ENCODE measurements at places on chromosomes 4 and X. TPM values are rescaled to one million over a fixed set of nuclear protein-coding genes. Genes with fewer than 3 reads are reported as not detected.

The PRMT9 gene
- 8.8 TPM for total RNA-seq

DNA sequence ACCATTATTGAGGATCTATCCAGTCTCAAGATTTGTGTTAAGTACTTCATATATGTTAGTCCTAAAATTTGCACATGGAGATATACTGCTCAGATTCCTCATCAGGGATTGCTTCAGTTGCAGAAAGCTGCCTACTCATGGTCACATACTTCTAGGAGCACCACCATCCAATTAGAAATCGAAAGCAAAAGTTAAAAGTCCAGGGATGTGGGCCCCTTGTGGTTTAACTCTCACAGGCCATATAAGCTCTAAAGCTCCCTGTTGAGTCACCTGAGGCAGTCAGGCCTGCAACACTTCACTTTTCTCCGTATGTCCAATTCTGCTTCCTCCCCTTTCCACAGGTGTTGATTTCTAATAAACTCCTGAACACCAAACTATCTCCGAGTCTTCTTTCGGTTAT, 84.2 kb downstream of the CNOT6L start:
- H3K4me1 ChIP-seq = peaks cover 60% of the 10 kb centered on the region
- DNase-seq = peak; percentile 67
- peak overlapping the region; percentile 84 for H3K27ac ChIP-seq
- H3K4me3 ChIP-seq = peak overlapping the region; percentile 67

DNA sequence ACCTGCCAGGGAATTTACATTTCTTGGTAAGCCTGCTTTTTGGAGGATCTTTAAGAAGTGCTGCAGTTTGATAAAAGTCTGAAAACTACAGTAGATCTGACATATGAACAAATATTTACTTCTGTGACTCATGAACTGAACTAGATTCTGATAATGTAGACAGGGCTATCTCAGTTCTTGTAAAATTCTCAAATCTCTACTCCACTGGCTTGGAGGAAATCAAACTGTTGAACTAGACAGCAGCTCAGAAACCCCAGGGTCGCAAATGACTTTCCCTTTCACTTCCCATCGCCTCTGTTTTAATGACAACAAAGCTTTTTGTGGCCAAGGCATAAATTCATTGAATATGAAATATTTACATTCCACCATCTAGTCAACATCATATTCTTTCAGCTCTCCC, 15.4 kb upstream of the OCIAD1 start:
- H3K27me3 ChIP-seq = peaks cover 6% of the 10 kb centered on the region
- H3K27ac ChIP-seq = no peak overlapping the region
- no peaks in the 10 kb centered on the region for H3K36me3 ChIP-seq
- H3K4me3 ChIP-seq = no peak overlapping the region
- H3K4me1 ChIP-seq = peaks cover 7% of the 10 kb centered on the region

DNA sequence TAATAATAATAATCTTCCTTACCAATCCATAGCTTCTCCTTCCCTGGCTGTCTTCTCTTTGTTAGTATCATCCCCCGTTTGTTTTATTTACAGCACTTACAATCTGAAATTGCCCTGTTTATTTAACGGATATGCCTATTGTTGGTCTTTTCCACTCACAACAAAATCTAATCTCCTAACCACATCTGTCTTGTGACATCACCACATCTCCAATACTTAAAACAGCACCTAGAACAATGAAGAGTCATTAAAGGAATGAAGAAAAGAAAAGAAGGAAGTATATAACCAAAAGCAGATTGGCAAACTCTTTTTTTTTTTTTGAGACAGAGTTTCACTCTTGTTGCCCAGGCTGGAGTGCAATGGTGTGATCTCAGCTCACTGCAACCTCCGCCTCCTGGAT, 38.7 kb upstream of the JADE1 start:
- no peak for DNase-seq
- no peaks in the 10 kb centered on the region for H3K36me3 ChIP-seq
- H3K4me3 ChIP-seq = no peak overlapping the region
- no peaks in the 10 kb centered on the region for H3K27me3 ChIP-seq

DNA sequence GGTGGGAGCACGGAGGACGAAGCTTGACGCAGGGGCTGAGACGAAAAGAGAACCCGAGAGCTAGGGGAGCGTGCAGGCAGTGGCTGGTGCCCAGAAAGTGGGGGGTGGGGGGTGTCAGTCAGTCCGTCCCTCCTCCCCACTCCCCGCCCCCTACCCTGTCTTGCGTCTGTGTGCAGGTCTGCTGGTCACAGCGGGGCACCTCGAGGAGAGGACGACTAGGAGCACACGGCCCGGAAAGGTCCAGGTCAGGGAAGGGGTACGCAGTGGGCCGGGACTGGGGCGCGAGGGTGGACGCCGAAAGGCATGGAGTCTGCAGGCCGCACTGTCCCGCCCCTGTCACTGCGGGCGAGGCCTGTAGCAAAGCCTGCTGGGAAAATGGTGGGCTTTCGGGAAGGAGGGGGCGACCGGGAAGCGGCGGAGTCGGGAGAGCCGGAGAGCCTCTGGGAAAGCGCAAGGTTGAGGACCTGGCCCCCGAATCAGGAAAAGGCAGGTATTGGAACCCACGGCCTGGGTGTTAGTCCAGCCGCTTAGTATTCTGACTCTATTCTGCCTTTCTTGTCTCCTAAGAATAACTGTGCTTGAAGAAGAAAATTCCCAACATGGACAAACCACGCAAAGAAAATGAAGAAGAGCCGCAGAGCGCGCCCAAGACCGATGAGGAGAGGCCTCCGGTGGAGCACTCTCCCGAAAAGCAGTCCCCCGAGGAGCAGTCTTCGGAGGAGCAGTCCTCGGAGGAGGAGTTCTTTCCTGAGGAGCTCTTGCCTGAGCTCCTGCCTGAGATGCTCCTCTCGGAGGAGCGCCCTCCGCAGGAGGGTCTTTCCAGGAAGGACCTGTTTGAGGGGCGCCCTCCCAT, 769 bp downstream of the TCEAL1 start:
- no peaks in the 10 kb centered on the region for H3K27me3 ChIP-seq
- peak overlapping the region; percentile 89 for H3K27ac ChIP-seq
- peaks cover 18% of the 10 kb centered on the region for H3K4me1 ChIP-seq
- peaks cover 1% of the 10 kb centered on the region for H3K36me3 ChIP-seq
- H3K4me3 ChIP-seq = peak overlapping the region; percentile 88

GRCh38 chr4:95105112-95105511, 347.4 kb downstream of the BMPR1B start:
- no peaks in the 10 kb centered on the region for H3K27me3 ChIP-seq
- no peak overlapping the region for H3K27ac ChIP-seq
- no peaks in the 10 kb centered on the region for H3K4me1 ChIP-seq
- no peak overlapping the region for H3K4me3 ChIP-seq

- no peak overlapping the region for H3K27ac ChIP-seq
- no peaks in the 10 kb centered on the region for H3K36me3 ChIP-seq
Observed at GRCh38 chrX:31580726-31581125, 508.9 kb upstream of the FTHL17 start.

- no peak for DNase-seq
- no peak overlapping the region for H3K27ac ChIP-seq
- H3K27me3 ChIP-seq = no peaks in the 10 kb centered on the region
- no peak overlapping the region for H3K4me3 ChIP-seq
- no peaks in the 10 kb centered on the region for H3K4me1 ChIP-seq
Observed at GRCh38 chrX:29490606-29491005, 724.8 kb upstream of the MAGEB2 start.

The GAGE12H gene
- total RNA-seq = not detected

DNA sequence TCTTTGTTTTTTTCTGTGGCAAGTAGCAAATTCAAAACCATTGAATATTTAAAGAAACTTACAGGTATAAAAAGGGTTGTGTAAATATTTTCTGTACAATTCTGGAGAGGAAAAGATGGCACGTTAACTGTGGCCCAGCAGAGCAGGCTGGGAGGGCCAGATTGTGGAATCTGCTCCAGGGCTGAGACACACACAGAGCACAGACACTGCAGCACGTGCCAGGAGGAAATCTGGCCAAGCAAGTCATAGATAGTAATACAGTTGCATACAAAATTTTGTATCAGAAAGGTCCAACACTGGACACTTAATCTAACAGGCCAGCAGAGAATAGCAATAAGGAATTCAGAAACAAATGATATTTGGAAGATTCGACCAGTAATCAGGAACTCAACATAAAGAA, 763.7 kb downstream of the PDHA2 start:
- no peak overlapping the region for H3K4me3 ChIP-seq
- DNase-seq = no peak
- no peaks in the 10 kb centered on the region for H3K4me1 ChIP-seq
- H3K27ac ChIP-seq = no peak overlapping the region

GRCh38 chr4:24519649-24520048, 64.7 kb downstream of the DHX15 start:
- DNase-seq = no peak
- peaks cover 61% of the 10 kb centered on the region for H3K36me3 ChIP-seq
- no peaks in the 10 kb centered on the region for H3K27me3 ChIP-seq
- no peak overlapping the region for H3K4me3 ChIP-seq
- H3K4me1 ChIP-seq = peaks cover 11% of the 10 kb centered on the region

The CENPE gene
- total RNA-seq = 39.0 TPM

- no peak for DNase-seq
- H3K4me3 ChIP-seq = no peak overlapping the region
- peaks cover 38% of the 10 kb centered on the region for H3K27me3 ChIP-seq
- peaks cover 7% of the 10 kb centered on the region for H3K4me1 ChIP-seq
- H3K36me3 ChIP-seq = no peaks in the 10 kb centered on the region
Observed at GRCh38 chr4:18057821-18058533, 36.4 kb upstream of the LCORL start.

GRCh38 chr4:67327245-67328017, 217.9 kb downstream of the CENPC start:
- H3K27ac ChIP-seq = no peak overlapping the region
- no peaks in the 10 kb centered on the region for H3K4me1 ChIP-seq
- no peak overlapping the region for H3K4me3 ChIP-seq
- no peaks in the 10 kb centered on the region for H3K36me3 ChIP-seq

GRCh38 chr4:185881430-185881829, 69.4 kb upstream of the SORBS2 start:
- no peaks in the 10 kb centered on the region for H3K36me3 ChIP-seq
- H3K4me3 ChIP-seq = no peak overlapping the region
- H3K27me3 ChIP-seq = no peaks in the 10 kb centered on the region
- no peak for DNase-seq
- H3K4me1 ChIP-seq = no peaks in the 10 kb centered on the region

- peaks cover 41% of the 10 kb centered on the region for H3K4me1 ChIP-seq
- H3K27ac ChIP-seq = no peak overlapping the region
- peaks cover 71% of the 10 kb centered on the region for H3K27me3 ChIP-seq
- peak overlapping the region; percentile 52 for H3K4me3 ChIP-seq
- no peaks in the 10 kb centered on the region for H3K36me3 ChIP-seq
- DNase-seq = peak; percentile 73
Observed at GRCh38 chr4:153791746-153792617, 3.1 kb upstream of the SFRP2 start.
